Smooth muscle cell of the coronary artery (primary cell): ENCODE measurements at places on chromosomes 1 and 21. TPM values are rescaled to one million over a fixed set of nuclear protein-coding genes. Genes with fewer than 3 reads are reported as not detected.

SPRR2G gene
- total RNA-seq, result not detected in 2 replicates

KCNE2 gene
- total RNA-seq, result not detected in 2 replicates

NMNAT1 gene
- 12.3 and 18.7 TPM in 2 replicates for total RNA-seq

OLFML2B gene
- total RNA-seq, result 0.53 and 16.8 TPM in 2 replicates

LRRC39 gene
- total RNA-seq, result 0.12 and 0.23 TPM in 2 replicates

MAP3K21 gene
- total RNA-seq, result 0.08 and 0.23 TPM in 2 replicates

TNNI3K gene
- total RNA-seq, result 0.53 and 0.94 TPM in 2 replicates

STX12 gene
- 32.4 and 37.4 TPM in 2 replicates for total RNA-seq

IGSF9 gene
- total RNA-seq, result 0.12 TPM in 1 of 2 replicates, not detected in the other

TRIM46 gene
- 1.5 and 3.5 TPM in 2 replicates for total RNA-seq
